ENCODE measurements at places on chromosomes 6 and 20. TPM values are rescaled to one million over a fixed set of nuclear protein-coding genes. Genes with fewer than 3 reads are reported as not detected.

Gene BANF2
- not detected for total RNA-seq

Gene RGS19
- 6.6 TPM for total RNA-seq

Gene NPEPL1
- total RNA-seq = 19.0 TPM

Gene CCN6
- 0.39 TPM for total RNA-seq

Gene IFT52
- total RNA-seq = 37.3 TPM

Gene LCA5
- 10.1 TPM for total RNA-seq

Gene CTNNBL1
- 25.7 TPM for total RNA-seq

Gene WFDC10B
- total RNA-seq = not detected

Gene BPIFB4
- total RNA-seq = not detected

Gene ADGB
- total RNA-seq = 0.10 TPM

Gene HNF4A
- 0.10 TPM for total RNA-seq

Gene FAM83C
- total RNA-seq = 7.7 TPM

Gene CLVS2
- 0.10 TPM for total RNA-seq

Gene COL19A1
- total RNA-seq = 2.3 TPM

Gene C20orf96
- 4.6 TPM for total RNA-seq

Gene FAM229B
- 13.8 TPM for total RNA-seq

Gene MAN1A1
- total RNA-seq = 57.9 TPM

Gene BAG2
- 4.8 TPM for total RNA-seq

Data from skin of body (tissue), 3 donors.